ENCODE measurements at places on chromosomes 6 and 20.

DNA sequence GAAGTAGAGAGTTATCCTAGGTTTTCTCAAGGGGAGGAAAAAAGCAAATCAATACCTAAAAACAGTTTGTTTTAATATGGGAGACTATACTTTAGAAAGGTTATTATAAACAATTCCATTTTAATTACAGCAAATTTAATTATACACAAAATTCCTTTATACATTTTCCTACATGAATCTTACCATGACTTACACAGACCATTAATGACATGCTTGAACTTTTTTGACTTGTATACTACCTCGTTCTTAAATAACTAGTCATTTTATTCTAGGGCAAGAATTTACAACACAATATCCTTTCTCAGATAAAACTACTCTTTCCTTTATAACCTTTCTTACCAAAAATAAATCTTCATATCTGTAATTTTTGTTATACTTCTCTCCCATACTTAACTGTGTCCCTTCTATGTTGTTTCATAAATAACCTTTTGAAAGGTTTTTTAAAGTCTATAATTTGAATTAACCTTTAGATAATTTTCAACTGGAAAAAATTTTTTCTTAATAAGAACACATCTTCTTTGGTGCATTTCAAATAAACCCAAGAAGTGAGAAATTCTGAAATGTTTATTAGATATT is 729.4 kb downstream of the TENT5A start:
- no peak for DNase-seq

GRCh38 chr20:39822667-39823066 is 860.5 kb downstream of the DHX35 start:
- DNase-seq = no peak

DNA sequence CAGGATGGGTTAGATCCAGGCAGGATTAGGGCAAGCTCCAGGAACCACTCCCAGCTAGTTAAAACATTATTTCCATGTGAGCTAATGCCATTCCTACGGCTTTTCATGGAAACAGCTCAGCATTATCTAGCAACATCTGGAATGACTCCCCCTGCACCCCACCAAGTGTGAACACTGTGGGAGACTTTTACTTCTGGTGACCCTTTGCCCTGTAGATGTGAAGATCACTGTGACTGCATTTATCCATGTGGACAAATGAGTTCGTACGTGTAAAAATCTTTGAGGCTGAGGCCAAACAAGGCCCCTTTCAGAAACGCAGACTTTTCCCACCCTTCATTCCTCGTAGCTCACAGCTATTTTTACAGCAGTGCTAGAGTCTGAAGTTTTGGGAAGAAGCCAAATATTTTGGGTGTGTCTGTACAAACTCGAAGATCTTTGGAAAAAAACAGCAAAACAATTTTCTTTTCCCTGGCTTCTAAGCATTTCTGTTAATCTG is 221.8 kb upstream of the SOX4 start:
- peak; percentile 81 for DNase-seq

GRCh38 chr6:45476341-45476740 is 98.6 kb upstream of the SUPT3H start:
- DNase-seq = no peak

DNA sequence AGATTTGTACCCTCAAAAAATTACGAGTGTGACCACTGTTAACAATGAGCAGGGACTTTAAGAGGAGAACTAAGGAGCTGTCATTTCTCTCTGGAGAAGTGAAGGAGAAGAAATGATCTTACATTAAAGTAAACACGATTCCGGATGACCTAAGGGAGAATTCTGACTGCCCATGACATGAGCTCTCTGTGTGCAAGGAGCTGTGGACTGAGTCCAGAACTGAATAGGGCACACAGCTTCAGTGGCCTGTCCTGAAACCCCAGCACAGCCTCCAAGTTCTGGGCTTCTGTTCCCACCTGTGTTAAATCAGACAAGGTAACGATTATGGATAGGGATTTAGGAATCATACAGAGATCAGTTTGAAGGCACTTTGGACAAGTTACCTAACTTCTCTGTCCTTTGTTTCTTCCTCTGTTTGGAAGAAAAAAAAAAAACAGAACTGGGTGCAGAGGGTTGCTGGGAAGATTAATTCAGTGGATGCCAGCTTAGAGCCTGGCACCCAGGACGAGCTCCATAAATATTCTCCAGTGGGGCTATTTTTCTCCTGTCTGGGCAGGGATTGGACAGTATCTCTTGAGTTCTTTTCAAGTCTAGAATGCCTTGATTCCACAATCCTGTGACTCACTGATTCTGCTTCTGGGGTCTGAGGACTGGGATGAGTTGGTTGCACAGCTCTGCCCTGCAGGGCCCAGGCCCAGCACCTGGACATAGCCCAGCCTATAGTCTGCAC is 65.7 kb downstream of the MRPL14 start:
- no peak for DNase-seq

DNA sequence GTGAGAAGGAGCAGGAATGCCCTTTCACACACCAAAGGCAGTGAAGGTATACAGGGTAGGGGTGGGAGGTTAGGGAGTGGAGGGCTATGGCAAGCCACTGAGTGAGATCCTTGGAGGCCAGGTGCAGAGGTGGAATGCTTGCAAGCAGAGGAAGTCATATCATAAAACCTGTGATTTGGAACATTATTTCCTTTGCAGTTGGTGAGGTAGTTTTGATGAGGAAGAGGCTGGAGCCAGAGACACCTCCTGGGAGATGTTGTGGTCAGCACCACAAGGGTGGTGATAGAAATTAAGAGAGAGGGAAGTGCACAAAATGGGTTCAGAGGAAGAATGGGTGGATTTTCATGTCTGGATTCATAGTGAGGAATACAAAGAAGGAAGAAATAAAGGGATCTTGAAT is 73.0 kb downstream of the PLCB4 start:
- DNase-seq = no peak

DNA sequence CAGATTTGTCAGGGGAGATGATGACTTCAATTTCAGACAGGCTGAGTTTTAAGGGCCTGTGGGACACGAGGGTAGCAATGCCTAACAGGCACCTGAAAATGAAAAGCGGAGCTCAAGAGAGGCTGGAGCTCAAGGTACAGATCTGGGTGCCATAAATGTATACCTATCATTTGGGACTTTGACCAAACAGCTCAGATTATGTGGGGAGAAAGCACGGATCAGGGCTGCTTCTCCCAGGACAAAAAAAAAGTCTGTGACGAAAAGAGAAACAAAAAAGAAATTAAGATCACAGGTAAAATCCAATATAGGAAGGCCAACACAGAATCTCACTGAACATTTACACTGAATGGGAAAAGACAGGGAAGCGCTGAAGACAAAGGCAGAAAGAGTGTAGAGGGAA is 1.9 kb downstream of the PRELID3B start:
- no peak for DNase-seq

DNA sequence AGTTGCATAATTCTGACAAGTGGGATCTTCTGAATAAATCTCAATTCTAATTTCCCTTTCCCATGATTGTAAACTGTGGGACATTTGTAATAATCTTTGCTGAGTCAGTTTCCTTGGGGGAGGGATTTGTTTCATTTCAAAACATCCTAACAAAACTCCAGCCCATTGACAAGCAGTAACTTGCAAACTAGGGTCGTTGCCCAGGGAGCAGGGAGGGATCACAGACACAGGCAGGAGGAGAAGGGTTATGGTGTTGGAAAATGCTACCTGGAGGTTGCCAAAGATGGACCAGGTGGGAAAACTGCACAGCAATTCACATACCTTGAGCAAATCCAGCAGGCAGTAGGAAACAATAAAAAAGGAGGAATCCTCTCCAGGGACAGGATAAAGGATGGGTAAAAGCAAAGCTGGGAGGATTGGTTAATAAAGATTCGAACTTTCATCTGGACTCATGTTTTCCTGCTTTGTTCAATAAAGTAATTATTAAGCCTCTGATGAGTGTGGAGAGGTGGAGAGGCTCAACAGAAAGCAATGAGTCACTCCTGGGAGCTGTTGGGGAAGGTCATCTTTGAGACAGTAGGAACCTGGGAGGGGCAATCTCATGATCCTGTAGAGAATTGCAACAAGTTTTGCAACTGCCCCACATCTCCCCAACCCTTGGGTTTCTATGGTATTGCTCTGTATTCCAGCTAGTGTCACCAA is 87.3 kb upstream of the AKIRIN2 start:
- no peak for DNase-seq

DNA sequence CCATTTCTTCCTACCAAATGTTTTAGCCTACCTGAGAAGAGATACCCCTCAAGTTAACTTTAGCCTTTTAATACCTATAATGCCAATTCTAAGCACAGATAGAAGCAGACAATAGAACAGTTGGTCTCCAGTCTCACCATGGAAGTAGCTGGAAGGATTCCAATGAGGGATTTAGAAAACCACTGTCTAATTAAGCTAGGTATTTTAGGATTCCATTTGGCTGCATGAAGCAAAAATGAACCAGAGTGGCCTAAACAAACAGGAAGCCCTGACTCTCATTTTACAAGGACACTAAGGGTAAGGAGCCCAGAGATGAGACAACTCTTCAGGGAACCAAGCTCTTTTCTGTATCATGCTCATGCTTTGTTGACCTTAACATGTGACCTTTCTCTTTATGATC is 199.2 kb downstream of the ALDH8A1 start:
- DNase-seq = no peak

GRCh38 chr20:6588296-6588695 is 179.2 kb upstream of the BMP2 start:
- no peak for DNase-seq

DNA sequence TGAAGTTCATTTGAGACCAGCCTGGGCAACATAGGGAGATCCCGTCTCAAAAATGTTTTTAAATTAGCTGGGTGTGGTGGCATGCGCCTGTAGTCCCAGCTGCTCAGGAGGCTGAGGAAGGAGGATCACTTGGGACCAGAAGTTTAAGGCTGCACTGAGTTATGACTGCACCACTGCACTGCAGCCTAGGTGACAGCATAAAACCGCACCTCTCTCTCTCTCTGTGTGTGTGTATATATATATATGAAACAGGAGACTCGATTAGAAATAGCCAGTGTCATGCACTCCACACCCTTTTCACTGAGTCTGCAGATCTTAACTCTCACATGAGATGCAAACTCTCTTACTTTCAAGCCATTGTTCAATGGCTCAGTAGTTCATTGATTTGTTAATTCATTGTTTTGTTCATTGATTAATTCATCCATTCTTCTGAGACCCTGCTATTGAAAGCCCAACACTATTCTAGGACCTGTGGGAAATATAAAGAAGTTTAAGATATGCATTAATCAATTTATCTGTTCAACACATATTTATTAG is 52.4 kb upstream of the MRPS10 start:
- DNase-seq = no peak

DNA sequence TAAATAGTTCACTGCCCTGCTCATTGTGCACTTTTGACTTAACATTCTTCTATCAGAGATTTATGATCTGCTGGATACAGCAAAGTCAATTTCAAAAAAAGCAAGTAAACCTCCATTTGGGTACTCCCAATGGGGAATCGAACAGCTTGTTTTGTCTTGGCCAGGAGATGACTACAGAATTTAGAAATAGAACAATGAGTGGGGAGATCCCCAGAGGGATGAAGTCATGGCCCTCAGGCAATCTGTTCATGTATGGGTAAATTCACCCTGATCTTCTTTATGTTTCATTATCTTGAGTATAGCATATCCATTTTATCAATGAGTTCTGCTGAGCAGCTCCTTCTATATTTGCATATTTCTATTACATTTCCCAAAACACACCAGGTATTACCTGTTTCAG is 1681.9 kb downstream of the HACE1 start:
- DNase-seq = no peak

DNA sequence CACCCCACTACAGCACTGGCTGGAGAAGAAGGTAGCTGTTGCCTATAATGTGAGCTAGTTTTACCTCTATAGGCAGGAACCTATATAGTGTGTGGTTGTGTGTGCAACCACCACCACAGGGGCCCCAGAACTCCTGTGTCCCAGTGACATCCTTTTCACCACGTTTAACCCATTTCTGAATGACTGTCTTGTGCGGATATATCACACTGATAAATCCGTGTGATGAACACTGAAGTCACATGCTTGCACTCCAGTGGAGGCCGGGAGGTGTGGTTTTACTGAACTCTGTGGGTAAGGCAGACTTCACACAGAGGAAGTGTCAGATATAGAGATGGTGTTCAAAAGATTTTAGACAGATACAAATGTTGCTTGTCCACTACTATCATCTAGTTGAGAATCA is 32.5 kb downstream of the SDHAF4 start:
- DNase-seq = no peak

DNA sequence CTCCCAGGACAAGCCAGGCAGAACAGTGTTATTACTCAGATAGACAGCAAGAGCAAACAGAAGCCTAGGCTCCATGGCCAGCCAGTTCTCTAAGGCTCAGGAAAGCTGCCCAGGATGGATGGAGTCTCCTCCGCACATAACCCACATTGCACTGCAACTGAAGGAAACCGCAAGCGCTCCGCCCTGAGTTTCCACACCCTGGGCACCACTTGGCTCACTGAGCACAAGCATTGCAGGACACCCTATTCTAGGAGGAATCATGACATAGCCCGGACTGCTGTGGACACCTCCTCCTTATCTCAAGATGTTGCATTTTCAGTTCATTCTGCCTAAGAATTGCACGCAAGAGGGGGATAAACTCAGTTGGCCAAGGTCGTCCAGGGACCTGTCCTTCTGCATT is 42.9 kb downstream of the LINC00237 start:
- no peak for DNase-seq

DNA sequence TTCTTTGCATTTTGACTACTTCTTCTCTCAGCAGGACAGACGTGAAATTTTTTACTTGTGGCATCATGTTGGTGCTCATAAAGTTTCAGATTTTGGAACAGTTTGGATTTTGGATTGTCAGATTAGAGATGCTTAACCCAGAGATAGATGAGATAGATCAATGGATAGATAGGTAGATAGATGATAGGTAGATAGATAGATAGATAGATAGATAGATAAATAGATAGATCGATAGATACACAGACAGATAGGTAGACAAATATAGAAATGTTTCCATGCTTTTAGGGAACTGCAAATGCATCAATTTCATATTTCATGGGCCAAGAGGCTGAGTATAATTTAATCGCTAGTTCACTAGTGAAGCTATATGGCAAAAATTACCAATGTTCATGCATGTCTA is 981.5 kb upstream of the ADGRB3 start:
- no peak for DNase-seq

GRCh38 chr20:49388744-49389143 is 93.7 kb downstream of the KCNB1 start:
- DNase-seq = no peak

DNA sequence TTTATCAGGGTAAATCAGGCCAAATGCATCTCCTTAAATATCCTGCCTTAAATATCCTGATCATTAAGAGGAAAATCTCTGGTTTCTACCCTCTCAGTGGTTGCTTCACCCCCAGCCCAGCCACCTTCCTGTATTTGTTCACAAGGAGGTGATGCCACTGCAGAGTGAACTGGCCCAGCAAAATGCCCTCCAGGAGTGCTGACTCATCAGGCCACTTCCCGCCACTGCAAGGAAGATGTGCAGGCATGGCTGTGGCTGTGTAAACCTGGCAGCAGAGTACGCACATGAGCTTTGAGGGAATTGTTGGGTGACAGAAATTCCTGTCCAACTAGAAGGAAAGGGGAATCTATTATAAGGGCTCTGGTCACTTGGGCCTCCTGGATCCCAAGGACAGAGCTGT is 13.8 kb downstream of the NQO2 start:
- DNase-seq = no peak

- no peak for DNase-seq
Measured at GRCh38 chr6:146027586-146028251, 1.1 kb upstream of the GRM1 start.

- no peak for DNase-seq
Measured at GRCh38 chr6:138590796-138591709, 91.8 kb upstream of the NHSL1 start.
